Hematopoietic multipotent progenitor cell treated with erythropoietin and hydrocortisone succinate and interleukin-3 and kit ligand, for 15 days (in vitro differentiated cells): ENCODE measurements at places on chromosomes 2 and 18.
A peak's percentile ranks its signal among the peaks of the same experiment; 100 is the strongest.

GRCh38 chr2:64203131-64203857 is 59.1 kb upstream of the PELI1 start:
- no peak for DNase-seq

GRCh38 chr2:191151331-191151730 is 537 bp upstream of the STAT4 start:
- no peak for DNase-seq

DNA sequence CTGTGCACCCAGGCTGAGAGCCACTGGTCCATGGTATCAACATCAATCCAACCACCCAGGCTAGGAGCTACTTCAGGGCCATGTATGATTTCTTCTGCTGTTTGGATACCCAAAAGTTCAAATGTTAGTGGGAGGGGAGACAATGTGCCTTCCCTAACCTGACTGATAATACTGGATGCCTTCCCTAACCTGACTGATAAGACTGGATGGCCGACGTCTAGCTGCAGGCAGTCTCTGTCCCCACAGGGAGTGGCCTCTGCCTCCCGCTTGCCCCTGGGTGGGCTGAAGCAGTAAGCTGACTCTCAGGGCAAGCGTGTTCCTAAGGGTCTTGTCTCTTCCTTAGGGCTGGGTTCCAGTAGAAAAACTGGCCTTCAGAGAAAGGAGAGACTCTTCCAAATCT is 65.8 kb downstream of the ZAP70 start:
- DNase-seq = no peak

- DNase-seq = peak; percentile 9
Observed at GRCh38 chr2:27627963-27628766, 647 bp downstream of the CCDC121 start.

GRCh38 chr2:159208438-159208837 is 78.1 kb downstream of the WDSUB1 start:
- DNase-seq = no peak

- no peak for DNase-seq
Observed at GRCh38 chr2:221655300-221655699, 83.2 kb upstream of the EPHA4 start.

GRCh38 chr2:102064679-102065674 is 73.2 kb downstream of the IL1R2 start:
- DNase-seq = peak; percentile 51

DNA sequence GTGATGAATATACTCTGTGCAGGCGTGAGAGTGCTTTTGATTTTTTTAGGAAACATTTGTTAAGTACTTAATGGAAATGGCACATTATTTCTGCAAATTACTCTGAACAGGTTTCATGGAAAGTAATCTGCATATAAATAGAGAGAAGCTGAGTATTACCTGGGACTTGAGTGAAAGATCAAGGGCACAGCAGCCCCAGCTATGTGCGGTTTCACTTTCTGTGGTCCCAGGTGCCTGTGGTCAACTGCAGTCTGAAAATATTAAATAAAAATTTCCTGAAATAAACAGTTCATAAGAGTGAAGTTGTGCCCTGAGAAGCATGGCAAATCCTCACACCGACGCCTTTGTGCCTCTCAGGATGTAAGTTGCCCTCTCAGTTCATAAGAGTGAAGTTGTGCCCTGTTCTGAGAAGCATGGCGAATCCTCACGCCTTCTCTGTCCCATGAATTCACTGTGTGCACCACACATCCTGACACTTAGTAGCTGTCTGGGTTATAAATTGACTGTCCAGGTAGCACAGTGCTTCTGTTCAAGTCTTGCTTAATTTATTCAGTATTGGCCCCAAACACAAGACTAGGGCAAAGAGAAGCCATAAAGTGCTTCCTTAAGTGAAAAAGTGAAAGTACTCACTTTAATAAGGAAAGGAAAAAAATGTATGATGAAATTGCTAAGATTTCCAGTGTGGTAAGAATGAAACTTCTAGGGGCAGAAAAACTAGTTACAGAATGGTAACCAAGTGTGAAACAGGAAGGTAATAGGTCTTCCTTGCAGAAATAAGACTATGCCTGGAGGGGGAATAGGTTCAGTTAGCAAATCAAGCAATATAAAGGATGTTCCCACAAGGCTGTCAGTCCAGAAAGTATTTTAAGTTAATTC is 4.3 kb upstream of the SNTG2 start:
- DNase-seq = no peak

- DNase-seq = no peak
Observed at GRCh38 chr2:159890551-159891266, 92.7 kb upstream of the CD302 start.

DNA sequence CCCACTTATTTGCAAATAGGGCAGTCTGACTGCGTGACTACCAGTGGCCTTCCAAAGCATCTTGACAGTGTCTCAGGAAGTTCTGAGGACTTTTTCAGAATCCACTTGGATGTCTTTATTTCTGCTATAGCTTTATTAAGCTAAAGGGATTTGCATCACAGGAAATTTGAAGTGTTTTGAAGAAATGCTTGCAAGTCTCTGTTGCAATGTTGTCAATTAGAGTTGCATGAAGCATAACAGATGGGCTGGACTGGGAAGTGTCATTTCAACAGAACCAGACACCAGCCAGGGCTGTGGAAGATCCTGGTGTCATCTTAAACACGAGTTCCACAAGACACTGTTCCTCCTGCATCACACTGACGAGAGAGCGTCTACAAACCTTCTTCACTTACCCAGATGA is 224.5 kb downstream of the EN1 start:
- DNase-seq = no peak

DNA sequence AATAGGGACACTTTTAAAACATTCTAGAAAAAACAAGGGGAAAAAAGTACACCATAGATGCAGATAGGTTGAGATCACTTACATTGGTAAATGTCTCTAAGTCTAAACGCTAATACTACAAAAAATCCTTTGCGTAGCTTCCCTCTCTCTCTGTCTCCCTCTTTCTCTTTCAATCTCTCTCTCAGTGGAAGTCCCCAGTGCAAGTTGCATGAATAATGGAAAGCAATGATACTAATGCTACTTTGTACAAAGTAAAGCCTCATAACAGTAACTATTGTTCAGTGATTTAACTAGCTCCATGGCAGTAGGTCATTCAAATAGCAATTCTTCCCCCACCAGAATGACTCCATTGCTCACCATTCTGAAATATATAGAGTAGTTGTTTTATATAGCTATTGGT is 12.8 kb downstream of the MEIS1 start:
- DNase-seq = no peak

DNA sequence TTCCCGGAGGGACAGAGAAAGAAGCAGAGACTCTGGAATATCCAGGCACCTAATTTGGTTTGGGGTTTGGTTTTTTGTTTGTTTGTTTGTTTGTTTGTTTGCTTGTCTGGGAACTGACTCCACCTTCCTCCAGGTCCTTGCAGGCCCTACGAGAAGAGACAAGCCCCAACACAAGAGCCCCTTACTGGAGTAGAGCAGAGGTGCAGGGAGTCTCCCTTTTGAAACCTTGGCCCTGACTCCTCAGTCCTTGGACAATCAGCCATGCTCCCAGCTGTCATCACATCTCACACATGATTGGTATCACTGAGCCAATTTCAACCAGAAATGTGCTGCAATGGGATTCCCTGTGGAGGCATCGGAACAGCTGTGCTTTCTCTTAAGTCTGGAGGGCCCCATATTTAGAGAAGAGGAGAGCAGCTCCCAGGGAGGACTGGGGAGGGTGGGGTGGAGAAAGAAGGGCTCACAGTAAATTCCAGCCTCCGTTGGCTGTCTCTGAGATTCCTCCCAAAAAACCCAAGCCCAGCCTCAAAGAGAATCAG is 279.9 kb upstream of the NCKAP5 start:
- DNase-seq = no peak
